Astrocyte of the spinal cord (primary cell): ENCODE measurements at places on chromosomes 1 and 21.

- DNase-seq: no peak
Measured at GRCh38 chr1:60935599-60936110, 146.7 kb upstream of the NFIA start.

GRCh38 chr1:75548721-75549480 lies 62.0 kb downstream of the SLC44A5 start:
- DNase-seq: peak; percentile 83

- DNase-seq: no peak
Measured at GRCh38 chr1:228079601-228080263, 2.8 kb upstream of the ARF1 start.

DNA sequence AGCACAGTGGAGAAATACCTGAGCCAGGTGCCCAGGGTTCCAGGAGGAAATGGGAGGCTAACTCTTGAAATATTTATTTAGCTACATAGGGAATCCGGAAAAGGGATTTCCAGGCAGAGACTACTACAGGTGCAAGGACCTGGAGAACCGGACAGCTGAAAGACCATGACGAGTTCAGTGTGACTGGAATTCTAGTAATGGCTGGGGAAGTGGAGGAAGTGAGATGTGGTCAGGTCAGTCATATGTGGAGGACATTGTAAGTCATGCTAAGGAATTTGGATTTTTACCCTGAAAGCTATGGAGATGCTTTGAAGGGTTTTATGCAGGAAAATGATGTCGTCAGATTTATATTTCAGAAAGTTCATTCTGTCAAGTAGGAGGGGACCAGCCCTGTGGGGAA lies 1.8 kb downstream of the CAP1 start:
- no peak for DNase-seq

DNA sequence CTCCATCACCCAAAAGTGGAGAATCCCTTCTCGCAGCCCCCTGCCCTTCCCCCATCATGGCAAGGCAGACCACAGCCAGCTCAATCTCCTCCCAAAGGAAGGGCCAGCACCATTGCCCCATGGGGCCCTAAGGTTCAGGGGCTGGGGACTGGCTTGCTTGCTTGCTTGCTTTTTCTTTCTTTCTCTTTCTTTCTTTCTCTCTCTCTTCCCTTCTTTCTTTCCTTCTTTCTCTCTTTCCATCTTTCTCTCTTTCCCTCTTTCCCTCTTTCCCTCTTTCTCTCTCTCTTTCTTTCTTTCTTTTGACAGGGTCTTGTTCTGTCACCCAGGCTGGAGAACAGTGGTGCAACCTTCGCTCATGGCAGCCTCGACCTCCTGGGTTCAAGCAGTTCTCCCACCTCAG lies 38.1 kb upstream of the CAMK1G start:
- DNase-seq: no peak

GRCh38 chr1:31182352-31182751 lies 57.3 kb downstream of the NKAIN1 start:
- DNase-seq: peak; percentile 84

DNA sequence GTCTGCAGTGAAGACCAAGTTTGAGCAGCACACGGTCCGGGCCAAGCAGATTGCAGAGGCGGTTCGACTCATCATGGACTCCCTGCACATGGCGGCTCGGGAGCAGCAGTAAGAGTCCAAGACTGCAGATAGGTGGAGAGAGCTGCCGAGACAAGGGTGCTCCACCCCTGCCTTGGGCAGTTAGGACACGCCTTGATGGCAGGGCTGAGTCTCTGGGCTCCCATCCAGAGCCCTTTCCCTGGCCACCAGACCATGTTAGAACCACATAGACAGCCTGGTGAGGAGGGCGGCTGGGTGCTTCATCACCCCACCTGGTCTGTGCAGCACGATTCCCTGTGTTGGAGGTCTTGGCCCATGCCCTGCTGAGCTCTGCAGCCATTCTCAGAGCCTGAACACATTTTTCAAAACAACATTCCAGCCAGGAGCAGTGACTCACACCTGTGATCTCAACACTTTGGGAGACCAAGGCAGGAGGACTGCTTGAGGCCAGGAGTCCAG lies 17.3 kb upstream of the MIIP start:
- DNase-seq: peak; percentile 17

- peak; percentile 75 for DNase-seq
Measured at GRCh38 chr1:185720633-185721272, 13.4 kb upstream of the HMCN1 start.

GRCh38 chr21:35984654-35985361 lies 75.5 kb downstream of the SETD4 start:
- DNase-seq: no peak

DNA sequence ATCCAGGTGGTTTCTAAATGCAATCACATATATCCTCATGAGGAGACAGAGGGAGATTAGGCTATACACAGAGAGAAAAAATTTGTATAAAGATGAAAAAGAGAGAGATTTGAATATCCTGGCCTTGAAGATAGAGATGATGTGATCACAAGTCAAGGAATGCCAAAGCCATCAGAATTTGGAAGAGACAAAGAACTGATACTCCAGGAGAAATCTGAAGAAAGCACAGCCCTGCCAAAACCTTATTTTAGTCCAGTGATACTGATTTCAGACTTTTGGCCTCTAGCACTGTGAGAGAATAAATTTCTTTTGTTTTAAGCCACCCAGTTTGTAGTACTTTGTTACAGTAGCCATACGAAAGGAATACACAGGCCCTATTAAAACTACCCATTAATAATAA lies 33.4 kb downstream of the DOCK7 start:
- DNase-seq: no peak

DNA sequence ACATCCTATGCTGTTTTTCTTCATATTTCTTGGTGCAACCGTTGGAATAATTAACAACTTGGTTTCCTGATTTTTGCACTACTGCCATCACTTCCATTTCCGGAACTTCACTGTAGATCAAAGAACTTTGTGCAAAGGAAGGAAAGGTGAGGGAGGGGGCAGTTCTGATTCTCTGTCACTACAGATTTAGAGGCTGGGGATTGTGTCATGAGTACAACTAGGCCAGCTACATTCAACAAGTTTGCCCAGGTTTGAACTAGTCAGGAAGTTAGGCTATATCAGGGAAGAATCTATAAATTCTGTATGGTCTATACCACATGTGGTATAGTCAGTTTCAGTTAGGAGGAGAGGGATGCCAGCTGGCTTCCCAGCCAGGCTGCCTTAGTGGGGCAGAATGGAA lies 84.2 kb downstream of the RGL1 start:
- DNase-seq: no peak

GRCh38 chr1:168958562-168959289 lies 147.8 kb upstream of the ATP1B1 start:
- DNase-seq: no peak

- DNase-seq: no peak
Measured at GRCh38 chr1:222053790-222054294, 312.0 kb upstream of the DUSP10 start.

- no peak for DNase-seq
Measured at GRCh38 chr1:222583079-222583478, 6.7 kb downstream of the TAF1A start.
